ENCODE measurements at places on chromosomes 7 and 10. TPM values are rescaled to one million over a fixed set of nuclear protein-coding genes. Genes with fewer than 3 reads are reported as not detected.

DNA sequence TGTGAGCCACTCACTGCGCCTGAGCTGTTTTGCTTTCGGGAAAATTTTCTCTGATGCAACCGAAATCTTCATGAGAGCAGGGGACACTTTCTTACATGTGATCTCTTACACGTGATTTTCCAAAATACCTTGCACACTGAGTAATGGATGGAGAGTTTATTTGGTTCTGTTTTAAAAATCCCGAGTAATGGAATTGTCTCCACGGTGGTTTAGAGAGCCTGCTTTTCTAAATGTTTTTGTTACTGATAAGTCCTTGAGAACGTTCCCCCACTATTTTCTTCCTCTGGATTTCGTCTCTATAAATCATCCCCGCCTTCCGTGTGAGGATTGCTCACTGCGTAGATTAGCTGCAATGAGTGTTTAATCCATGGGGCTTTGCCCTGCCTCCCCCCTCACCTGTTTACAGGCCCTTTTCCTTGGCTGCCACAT lies 25.7 kb downstream of the CAMK1D start:
- DNase-seq, result no peak

GRCh38 chr7:132034748-132035416 lies 478.5 kb upstream of the PODXL start:
- DNase-seq, result no peak

AZGP1 gene
- total RNA-seq, result not detected

GRCh38 chr10:9331583-9332008 lies 1277.1 kb downstream of the GATA3 start:
- DNase-seq, result no peak

DNA sequence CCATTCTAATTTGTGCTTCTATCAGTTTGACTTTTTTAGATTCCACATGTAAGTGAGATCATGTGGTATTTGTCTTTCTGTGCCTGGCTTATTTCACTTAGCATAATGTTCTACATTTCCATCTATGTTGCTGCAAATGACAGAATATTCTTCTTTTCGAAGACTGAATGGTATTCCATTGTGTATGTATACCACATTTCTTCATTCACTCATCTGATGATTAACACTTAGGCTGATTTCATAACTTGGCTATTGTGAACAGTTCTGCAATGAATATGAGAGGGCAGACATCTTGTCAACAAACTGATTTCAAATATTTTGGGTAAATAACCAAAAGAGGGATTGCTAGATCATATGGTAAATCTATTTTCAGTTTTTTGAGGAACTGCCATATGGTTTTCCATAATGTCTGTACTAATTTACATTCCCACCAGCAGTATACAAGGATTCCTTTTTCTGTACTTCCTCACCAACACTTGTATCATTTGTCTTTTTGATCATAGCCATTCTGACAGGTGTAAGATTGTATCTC lies 52.9 kb downstream of the ZNF22 start:
- DNase-seq, result no peak

DNA sequence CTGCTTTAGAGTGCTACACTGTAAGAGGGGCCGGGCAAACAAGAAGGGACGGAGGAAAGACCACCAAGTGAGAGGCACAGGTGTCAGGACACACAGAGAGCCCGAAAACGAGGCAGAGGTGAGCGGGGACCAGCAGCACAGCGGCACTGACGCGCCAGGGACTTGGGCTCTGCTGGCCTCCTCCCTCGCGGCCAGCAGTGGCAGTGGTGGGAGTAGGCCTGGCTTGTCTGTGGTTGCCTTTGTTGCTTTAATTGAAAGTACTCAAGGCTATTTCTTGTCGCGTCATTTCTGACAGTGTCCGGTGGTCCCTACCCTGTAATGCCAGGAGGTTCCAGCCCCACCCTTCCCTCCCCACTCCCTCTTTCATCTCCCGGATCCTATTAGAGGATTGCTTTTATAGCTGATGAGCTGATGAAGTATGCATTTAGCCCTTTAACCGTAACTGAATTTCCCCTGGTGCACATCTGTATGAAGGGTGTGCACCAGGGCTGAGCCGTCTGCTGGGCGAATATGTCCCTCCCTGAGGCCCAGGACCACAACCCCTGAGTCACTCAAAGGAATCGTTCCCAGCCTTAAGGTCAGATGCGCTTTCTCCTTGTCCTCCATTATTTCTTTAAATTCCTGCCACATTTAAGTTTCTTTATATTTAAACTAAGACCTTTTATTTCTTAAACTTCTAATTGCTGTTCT lies 39.5 kb upstream of the FAM20C start:
- no peak for DNase-seq

GRCh38 chr10:84290235-84290634 lies 38.2 kb upstream of the CCSER2 start:
- DNase-seq, result no peak

GRCh38 chr10:33229252-33229948 lies 105.1 kb downstream of the NRP1 start:
- no peak for DNase-seq

DNA sequence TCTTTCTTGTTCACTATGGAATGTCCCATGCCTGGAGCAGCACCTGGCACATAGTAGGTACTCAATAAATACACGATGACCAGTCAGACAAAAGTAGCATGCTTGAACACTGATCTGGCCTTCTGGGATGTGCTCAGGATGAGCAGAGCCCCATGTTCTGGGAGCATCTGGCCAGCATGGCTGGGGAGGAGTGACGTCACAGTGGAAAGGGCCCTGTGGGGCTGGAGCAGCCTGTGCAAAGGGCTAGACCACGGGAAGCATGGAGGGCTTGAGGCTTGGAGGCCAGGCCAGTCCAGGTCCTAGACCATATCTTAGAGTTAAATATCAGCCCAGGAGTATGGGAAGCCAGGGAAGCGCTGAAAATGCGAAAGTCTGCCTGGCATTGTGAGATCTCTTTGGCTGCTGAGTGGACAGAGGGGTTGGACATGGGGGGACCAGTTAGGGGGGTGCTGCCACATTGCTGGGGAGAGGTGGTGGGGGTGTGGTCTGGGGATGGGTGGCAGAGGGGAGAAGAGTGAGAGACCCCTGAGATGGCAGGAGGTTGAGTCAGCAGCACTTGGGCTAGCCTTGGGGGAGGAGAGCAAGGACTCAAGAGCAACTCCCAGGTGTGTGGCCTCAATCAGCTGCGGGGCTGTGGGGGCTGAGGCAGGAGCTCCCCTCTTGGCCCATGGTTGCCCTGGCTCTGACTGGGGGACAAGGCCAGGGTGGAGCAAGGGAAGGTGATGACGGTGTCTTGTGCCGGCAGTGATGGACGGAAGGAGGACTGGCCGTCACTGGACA lies 34.9 kb downstream of the ZCCHC24 start:
- DNase-seq, result no peak

DNA sequence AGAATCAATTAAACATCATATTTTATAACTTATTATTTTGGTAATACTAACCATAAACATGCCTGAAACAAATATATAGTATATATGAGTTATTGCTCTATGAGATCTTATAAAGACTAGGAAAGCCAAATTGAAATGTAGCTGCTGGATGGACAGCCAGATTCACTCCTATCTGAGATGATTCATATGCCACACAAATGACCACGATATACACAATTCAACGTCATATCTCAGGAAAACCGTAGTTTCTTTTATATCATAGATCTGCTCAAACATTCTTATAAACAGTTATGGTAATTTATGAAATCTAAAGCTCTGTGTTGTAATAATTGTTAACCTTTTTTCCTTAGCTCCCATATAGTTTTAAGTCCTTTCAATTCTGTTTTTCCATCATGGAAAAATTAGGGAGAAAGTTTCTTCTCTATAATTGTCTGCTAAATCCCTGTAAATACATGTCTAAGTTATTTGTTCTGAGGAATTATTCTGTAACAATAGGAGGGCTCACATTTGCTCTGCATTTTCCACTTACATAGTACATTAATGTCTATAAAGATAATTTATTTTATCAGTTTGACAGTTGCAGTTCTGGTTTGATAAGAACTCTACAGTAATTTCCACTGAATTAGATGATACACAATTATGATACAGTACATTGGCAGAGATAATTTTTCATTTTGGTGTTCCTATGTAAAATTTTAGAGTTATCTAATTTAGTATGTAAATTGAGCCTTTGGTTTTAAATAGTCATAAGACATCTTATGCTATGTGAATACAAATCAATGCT lies 42.7 kb downstream of the GNAT3 start:
- DNase-seq, result no peak

DNA sequence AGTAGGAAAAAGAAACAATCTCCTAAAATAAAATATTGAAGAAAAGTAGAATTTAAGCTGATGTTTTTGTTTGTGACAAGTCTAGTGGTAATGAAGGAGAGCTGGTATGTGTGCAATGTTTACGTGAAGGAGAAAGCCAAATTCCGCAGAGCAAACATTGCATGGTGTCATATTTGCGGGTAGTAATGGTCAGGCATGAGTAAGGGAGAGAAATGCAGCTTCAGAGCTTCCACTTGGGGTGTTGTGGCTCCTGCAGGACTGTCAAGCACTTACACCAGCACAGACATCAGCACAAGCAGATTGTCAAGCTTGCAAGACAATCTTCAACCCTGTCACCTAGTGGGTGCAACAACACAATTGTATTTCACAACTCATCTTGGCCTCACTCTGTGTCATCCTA lies 136.5 kb upstream of the ETV1 start:
- DNase-seq, result no peak

GRCh38 chr10:10418387-10418786 lies 599.3 kb upstream of the CELF2 start:
- no peak for DNase-seq

- peak; percentile 90 for DNase-seq
Observed at GRCh38 chr7:113796557-113796956, 122.3 kb downstream of the PPP1R3A start.

GRCh38 chr10:48533951-48534720 lies 70.7 kb downstream of the ARHGAP22 start:
- DNase-seq, result no peak

IL2RA gene
- total RNA-seq, result not detected

GRCh38 chr7:127705461-127705959 lies 53.5 kb downstream of the SND1 start:
- DNase-seq, result no peak

C10orf71 gene
- total RNA-seq, result not detected

GRCh38 chr10:50988792-50989191 lies 85.5 kb upstream of the PRKG1 start:
- DNase-seq, result peak; percentile 27

GRCh38 chr7:158443014-158443687 lies 144.5 kb downstream of the PTPRN2 start:
- DNase-seq, result no peak

GRCh38 chr10:89355394-89355931 lies 22.4 kb upstream of the IFIT1B start:
- DNase-seq, result no peak

- no peak for DNase-seq
Observed at GRCh38 chr10:63587191-63587590, 66.0 kb downstream of the REEP3 start.

- no peak for DNase-seq
Observed at GRCh38 chr10:46001187-46001756, 29.0 kb downstream of the TIMM23 start.

- DNase-seq, result peak; percentile 54
Observed at GRCh38 chr7:45923290-45923689, 2.2 kb upstream of the IGFBP3 start.

DNA sequence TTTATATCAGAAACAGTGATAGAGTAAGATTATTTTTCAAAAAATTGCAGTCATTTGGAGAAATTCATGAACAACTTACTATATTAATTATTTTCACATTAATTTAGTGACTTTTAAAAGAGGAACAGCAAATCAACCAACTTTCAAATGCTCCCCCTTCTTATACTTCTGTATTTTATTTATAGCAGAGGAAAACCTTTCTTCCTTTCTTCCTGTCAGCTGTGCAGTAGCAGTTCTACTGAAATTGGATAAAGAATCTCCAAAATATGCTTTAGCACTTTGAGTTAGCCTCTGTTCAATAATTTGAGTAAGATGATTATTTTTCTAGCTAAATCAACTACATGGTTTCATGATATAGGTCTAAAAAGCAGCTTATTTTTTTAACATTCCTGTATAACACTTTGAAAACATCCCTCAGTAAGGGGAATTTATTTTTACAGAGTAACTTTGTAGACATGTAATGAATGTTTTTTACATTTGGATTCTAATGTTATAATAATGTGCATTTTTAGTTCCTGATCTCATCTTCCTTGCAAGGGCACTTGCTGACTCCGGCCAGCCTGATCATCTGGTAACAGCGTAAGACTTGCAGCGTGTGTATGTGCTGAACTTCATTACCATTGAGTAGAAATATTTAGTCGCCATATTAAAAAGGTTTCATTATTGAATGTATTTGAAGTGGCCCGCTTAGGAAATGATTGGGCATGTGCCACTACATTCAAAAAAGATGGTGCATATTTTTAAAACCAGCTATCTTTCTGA lies 158.3 kb upstream of the HDAC9 start:
- DNase-seq, result no peak

- no peak for DNase-seq
Observed at GRCh38 chr10:44981172-44982113, 2.8 kb upstream of the DEPP1 start.

GRCh38 chr10:77926566-77927401 lies at the start of gene DLG5:
Gene DLG5 (minus strand): TSS chr10:77926755. CDS start chr10:77926520, 235 bp downstream.
- no peak for DNase-seq

HGF gene
- total RNA-seq, result 2.0 TPM

FAM180A gene
- not detected for total RNA-seq
